Activated CD4-positive, alpha-beta T cell treated with anti-CD3 and anti-CD28 coated beads, Interleukin-2, amount 50 U/mL, for 24 hours (primary cell): ENCODE measurements at places on chromosomes 5 and 9.

DNA sequence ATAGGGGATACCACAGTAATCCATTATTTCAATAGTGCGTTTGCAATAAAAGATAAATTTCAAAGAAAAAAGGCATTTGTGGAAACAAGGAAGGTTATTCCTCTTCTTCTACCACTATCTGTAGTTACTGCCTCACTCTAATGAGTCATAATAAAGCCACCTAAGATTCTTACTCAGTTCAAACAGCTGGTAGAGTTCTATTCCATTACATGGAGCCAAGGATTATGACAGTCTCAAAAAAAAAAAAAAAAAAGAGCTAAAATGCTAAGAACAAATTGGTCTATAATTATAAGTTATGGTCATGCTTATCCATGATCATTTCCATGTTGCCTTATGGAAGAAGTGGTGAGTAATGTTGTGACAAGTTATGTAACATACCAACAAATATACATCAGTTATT, 46.3 kb downstream of the DENND1A start:
- DNase-seq: no peak

- no peak for DNase-seq
Measured at GRCh38 chr9:119369680-119370366, 588 bp upstream of the BRINP1 start.

DNA sequence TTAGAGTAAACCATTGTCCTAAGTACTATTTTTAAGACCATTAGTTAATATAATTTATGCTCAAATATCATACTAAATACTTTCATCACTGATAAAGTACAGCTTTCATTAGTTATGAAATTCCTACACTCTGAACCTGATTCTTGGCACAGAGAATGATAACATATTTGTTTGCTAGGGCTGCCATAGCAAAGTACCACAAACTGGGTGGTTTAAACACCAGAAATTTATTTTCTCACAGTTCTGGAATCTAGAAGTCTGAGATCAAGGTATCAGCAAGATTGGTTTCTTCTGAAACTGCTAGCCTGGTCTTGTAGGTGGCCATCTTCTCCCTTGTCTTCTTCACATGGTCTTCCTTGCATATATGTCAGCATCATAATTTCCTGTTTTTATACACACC, 608.4 kb downstream of the TLE1 start:
- no peak for DNase-seq

GRCh38 chr5:77843570-77844372, 67.6 kb upstream of the TBCA start:
- no peak for DNase-seq

DNA sequence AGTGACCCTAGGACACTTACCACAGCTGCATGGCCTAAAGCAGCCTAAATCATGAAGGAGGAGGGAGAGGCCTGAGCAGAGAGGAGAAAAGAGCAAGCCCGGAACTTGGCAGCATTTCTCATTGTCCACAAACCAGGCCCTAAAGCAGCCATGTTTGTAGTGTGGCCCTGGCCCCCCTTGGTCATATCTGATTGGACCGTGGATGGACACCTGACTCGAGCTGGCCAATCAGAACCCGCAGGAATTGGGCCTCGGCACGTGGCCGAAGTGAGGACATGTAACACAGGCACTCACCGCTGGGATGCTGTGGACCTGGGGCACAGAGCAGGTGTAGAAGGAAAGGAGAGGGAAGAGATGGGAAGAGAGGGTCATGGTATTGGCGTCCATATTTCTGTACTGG, 56.9 kb downstream of the ASS1 start:
- no peak for DNase-seq

DNA sequence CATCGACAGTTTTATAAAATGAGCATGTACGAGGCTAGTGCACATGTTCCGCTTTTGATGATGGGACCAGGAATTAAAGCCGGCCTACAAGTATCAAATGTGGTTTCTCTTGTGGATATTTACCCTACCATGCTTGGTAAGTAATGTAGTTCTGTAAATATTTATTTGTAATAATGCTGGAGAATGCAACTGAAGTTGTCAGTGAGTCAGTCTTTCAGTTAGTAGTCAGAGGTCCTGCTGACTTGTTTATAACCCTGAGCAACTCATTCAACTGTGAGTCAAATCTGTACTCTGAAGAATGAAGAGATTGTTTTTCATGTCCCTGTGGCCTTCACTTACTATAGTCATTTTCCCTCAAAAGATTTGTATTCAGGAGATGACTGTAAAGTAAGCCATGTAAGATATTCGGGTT, 28.4 kb upstream of the GPR150 start:
- no peak for DNase-seq

GRCh38 chr9:36102742-36103495, 33.6 kb upstream of the GLIPR2 start:
- DNase-seq: peak; percentile 71

- DNase-seq: no peak
Measured at GRCh38 chr9:37425298-37425752, 2.8 kb downstream of the GRHPR start.

DNA sequence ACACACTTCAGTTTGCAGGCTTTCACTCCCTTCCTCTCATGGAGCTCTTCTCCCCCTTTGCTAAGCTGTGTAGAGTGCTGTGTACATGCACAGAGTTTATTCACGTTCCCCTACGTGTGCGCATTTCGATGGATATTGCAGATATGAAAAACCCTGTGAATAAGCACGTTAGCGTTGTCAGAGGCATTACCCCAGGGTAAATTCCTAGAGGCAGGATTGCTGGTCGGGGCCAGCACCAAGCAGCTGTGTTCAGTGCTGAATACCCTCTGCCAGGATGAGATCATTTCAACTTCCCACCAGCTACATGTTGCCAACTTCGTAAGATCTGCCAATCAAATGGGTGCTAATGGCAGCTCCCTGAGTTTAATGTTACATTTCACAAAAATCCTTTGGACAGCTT, 172.3 kb upstream of the PPP1R26 start:
- no peak for DNase-seq

GRCh38 chr5:59766427-59767210, 126.9 kb downstream of the PDE4D start:
- no peak for DNase-seq

DNA sequence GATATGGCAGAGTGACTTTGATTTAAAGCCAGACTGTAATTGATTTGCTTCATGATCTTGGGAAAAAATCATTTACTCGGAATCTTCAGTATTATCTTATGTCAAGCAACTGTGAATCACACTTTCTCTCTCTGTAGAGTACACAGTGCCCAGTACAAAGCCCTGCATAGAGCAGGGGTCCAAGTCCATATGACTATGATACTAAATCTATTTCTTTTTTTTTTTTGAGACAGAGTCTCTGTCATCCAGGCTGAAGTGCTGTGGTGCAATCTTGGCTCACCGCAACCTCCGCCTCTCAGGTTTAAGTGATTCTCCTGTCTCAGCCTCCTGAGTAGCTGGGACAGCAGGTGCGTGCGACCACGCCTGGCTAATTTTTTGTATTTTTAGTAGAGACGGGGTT, 194.8 kb upstream of the SEMA6A start:
- no peak for DNase-seq

GRCh38 chr9:137429546-137429890, 6.3 kb downstream of the NOXA1 start:
- DNase-seq: no peak

DNA sequence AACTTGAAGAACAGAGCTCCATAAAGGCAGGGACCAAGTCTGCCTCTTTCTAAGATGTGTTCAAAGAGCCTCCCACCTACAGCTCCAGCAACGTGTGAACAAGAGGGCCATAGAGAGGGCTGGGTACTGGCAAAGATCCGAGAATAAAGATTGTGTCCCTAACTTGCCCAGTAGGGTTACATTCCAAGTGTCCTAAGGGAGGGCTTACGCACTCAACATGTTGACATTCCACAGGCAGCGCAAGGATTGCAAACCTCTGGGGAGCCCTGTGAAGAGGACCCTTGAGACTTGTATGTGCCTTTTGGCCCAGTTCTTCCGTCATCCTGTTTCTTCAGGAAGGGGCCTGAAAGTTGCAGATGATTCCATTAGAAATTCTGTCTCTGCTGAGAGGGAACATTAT, 48.2 kb upstream of the ENTREP1 start:
- no peak for DNase-seq

DNA sequence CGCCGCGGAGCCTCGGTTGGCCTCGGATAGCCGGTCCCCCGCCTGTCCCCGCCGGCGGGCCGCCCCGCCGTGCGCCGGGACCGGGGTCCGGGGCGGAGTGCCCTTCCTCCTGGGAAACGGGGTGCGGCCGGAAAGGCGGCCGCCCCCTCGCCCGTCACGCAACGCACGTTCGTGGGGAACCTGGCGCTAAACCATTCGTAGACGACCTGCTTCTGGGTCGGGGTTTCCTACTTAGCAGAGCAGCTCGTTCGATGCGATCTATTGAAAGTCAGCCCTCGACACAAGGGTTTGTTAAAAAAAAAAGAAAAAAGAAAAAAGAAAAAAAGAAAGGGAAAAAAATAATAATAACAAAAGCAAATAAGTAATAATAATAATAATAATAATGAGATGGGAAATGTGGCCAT, 112.8 kb downstream of the GCNT1 start:
- DNase-seq: no peak

GRCh38 chr5:170722316-170722715, 61.2 kb upstream of the GABRP start:
- no peak for DNase-seq

- DNase-seq: no peak
Measured at GRCh38 chr5:160543395-160543794, 121.7 kb downstream of the PTTG1 start.

GRCh38 chr9:89436326-89436725, 61.6 kb downstream of the SEMA4D start:
- no peak for DNase-seq
